ENCODE measurements at places on chromosomes 4 and X.

- DNase-seq, result no peak
These were observed 104.7 kb upstream of the SMIM10 start for GRCh38 chrX:134886002-134886596.

DNA sequence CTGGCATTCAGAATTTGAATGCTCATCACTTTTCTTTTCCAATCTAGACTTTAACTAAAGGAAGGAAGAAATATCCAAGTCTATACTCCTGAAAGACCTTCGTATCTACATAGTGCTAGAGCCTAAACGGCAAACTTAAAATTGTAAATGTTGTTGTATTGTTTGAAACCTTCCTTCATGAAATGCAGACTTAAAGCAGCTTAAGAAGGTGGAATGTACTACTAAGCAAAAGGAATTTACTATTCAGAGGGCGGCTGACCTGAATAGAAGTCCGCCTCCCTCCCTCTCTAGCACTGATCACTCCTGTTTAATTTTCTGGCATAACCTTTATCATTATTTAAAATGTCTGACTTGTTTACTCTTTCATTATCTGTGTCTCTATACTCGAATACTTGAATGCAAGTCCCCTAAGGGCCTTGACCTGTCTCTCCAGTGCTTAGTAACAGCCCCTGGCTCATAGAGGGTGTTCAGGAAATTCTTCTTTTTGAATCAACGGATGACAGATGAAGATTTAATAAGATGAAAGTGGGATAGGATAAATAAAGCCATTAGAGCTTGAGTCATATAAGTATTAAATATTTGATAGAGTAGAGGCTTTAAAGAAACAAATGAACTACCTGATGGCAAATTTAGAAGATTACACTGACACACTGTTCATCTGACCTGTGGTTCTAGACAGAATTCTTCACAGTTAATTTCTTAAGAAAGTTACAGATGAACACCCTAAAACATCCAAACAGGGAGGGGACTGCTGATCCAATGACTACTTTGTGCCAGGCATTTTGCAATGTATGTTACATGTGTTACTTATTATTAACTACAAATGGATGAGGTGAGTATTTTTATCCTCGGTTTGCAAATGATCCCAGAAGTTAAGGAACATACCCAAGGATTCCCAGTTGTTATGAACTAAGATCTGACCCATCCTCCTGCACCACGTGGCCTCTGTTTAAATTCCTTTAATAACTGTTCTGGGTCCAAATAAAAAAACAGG is 20.2 kb upstream of the RBPJ start:
- no peak for DNase-seq

DNA sequence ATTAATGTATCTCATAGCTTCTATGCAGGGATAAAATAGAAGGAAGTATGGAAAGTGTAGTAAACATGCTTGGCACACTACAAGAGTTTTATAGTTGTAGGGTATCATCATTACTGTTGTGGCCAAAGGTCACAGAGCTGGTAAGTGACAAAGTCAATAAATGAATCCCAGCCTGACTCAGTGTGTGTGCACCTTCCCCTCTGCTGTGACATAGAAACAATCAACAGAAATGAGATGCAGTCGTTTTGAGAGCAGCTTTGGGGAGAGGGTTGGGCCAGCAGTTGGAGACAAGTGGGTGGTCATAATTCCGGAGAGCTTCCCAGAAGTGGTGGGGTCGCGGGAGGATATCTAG is 82.4 kb upstream of the RBPJ start:
- DNase-seq, result no peak

DNA sequence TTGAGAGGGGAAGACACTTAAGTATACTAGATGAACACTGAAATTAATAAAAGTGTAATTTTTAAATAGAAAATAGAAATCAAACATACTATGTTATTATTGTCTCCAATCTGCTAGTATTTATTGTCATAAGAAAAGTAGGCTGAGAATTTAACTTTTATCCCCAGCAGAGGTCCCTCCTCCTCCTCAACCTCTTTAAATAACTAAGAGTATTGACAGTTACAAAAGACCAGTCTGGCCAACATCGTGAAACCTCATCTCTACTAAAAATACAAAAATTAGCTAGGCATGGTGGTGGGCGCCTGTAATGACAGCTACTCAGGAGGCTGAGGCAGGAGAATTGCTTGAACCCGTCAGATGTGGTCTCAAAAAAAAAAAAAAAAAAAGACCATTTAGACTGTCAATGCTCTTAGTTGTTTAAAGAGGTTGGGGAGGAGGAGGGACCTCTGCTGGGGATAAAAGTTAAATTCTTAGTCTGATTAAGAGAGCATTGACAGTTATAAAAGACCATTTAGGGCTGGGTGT is 4.2 kb downstream of the SLC30A9 start:
- DNase-seq, result peak; percentile 32

DNA sequence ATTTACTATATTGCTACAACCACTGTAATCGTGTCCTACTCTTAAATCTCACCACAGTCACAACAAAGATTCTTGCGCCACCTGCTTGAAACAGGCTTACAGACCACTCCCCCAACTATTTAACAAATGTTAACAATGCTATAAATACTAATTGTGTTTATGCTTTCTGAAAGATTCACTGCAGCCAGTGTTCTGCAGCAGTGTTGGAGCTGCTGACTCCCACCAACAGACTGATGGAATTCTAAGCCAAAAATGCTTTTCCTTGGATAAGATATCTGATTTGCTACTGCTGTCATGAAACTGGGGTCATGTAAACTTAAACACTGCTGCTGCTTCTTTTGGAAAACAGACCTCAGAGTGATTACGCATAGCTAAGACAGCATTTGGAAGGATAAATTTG is 244.2 kb upstream of the MAB21L2 start:
- no peak for DNase-seq

GRCh38 chr4:65223601-65224000 is 446.7 kb downstream of the EPHA5 start:
- no peak for DNase-seq

DNA sequence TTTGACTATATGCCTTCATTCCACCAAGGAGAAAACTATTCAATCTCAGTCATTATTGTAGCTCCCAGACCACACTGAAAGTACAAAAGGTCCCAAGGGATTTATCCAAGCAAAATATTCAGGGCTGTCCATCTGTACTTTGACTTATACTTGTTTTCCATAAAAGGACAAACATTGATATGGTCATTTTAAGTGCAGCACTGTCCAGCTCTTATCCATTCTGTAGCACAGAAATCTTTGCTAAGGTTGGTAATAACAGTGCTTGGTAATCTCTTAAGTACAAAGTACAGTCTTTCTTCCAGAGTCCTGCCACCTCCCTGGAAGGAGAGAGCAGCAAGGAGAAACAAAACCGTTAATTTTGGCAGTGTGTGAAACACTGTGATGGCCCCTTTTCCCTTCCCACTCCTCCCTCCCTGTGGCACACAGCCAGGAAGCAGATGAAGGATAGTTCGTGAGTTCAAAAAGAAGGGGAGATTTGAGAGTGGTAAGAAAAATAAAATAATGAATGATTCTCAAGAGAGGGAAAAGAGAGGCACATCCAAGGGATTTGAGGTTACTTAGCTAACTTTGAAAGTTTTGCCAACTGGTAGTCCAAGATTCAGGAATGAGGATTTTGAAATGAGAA is 6.8 kb upstream of the CXCL2 start:
- DNase-seq, result no peak

Data from Kasumi-1 (cell line).